ENCODE measurements at places on chromosomes 5 and 9.

DNA sequence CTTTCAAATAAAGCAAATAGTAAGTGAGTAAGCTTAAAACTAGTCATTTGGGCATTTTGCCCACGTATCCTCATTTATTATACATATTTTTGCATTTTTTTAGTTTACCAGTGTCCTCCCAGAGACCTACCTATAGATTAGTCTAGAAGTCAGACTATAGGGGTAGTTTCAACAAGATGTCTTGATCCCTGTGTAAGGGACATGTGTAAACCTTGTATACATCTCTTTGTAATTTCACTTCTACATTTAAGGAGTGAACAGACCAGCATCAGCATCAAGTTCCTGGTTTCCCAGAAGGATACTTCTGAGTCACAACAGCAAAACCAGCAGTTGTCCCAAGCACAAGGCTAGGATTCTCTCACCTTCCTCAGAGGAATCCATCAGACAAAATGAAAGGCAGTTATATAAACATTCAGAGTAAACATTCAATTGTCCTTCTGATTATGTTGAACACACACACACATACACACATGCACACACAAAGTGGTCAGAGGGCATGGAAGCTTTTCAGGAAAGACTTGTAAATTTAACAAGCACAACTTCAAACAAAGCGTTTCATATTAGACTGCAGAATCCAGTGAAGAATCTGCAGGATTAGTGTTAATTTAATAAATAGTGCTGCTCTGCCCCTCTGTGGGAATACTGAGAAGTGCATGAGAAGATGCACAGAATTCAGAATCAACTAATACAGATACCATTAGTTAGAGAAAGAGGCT, 55.4 kb downstream of the HINT1 start:
- DNase-seq = peak; percentile 68

DNA sequence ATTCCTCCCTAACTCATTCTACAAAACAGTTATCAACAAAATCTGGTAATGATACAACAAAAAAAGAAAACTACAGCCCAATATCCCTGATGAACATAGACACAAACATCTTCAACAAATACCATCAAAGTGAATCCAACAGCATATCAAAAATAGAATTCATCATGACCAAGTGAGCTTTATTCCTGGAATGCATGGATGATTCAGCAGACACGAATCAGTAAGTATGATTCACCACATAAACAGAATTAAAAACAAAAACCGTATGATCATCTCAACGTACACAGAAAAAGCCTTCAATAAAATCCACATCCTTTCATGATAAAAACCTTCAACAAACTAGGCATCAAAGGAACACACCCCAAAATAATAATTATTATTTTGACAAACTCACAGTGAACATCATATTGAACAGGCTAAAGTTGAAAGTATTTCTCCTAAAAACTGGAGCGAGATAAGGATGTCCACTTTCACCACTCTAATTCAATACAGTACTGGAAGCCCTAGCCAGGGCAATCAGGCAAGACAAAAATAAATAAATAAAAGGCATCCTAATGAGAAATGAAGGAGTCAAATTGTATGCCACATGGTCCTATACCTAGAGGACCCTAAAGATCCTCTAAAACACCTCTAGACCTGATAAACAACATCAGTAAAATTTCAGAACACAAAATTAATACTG, 305.1 kb upstream of the RGMB start:
- no peak for DNase-seq

- no peak for DNase-seq
These were observed 35.4 kb downstream of the PNPLA7 start for GRCh38 chr9:137514691-137515337.

- DNase-seq = peak; percentile 34
These were observed 62.9 kb upstream of the PPARGC1B start for GRCh38 chr5:149667084-149667828.

GRCh38 chr9:68731857-68732256, 26.8 kb downstream of the PIP5K1B start:
- DNase-seq = no peak

DNA sequence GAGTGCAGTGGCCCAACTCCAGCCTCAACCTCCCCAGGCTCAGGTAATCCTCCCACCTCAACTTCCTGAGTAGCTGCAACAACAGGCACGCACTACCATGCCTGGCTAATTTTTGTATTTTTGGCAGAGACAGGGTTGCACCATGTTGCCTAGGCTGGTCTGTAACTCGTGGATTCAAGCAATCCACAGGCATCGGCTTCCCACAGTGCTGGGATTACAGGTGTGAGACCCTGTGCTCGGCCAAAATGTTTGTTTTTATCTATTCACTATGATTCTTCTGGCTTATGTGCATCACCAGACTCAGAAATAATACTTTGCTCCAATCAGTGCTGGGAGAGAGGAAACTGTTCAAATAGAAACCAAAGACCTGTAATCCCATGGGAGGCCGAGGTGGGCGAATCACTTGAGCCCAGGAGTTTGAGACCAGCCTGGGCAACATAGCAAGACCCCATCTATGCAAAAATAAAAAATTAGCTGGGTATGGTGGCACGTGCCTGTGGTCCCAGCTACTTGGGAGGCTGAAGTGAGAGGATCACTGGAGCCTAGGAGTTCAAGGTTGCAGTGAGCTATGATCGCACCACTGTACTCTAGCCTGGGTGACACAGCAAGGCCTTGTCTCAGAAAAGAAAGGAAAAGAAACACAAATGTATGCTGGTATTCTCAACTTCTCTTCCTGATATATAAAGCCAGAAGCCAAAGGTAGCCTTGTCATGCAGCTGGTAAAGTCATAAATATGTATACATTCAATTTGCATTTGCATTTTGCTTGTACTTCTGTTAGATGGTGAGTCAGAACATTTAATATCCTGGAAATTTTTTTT, 4.5 kb downstream of the PIP5K1B start:
- DNase-seq = no peak
